Panc1 (cell line): ENCODE measurements at places on chromosomes 2 and 18.

- no peak for DNase-seq
- no peaks in the 10 kb centered on the region for H3K36me3 ChIP-seq
- H3K27ac ChIP-seq = no peak overlapping the region
Observed at GRCh38 chr2:9113916-9114315, 92.7 kb upstream of the ASAP2 start.

DNA sequence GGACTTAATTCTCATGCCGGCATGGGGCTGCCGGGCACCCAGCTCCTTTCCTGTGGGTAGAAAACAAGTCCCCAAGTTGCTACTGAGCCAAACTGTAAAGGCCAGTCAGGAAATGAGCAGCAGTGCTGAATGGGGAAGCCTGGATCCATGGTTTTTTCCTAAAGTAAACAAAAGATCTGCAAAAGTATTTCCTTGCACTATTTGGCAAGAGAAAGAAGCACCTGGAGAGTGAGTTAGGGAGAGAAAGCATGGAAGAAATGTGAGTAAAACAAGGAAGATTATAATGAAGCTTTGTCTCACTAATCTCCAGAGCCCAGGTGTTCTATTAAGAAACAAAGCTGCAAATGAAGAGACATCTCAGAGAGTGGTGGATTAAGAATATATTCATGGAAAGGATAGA, 117.6 kb downstream of the METTL8 start:
- H3K4me1 ChIP-seq = no peaks in the 10 kb centered on the region
- no peaks in the 10 kb centered on the region for H3K36me3 ChIP-seq
- no peak overlapping the region for H3K4me3 ChIP-seq

DNA sequence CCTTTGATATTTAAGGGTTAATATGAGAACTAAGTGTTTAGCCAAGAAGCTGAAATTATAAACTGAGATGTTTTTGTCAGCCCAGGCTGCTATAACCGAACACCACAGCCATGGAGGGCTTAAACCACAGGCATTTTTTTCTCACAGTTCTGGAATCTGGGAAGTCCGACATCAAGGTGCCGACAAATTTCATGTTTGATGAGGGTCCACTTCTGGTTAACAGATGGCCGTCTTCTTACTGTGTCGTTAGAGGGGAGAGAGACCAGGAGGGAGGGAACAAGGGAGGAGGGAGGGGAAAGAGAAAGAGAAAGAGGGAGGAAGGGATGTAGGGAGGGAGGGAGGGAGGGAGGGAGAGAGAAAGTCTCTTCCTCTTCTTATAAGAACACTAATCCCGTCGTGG, 6.5 kb upstream of the CNDP2 start:
- H3K4me1 ChIP-seq = no peaks in the 10 kb centered on the region
- no peak overlapping the region for H3K27ac ChIP-seq
- H3K4me3 ChIP-seq = no peak overlapping the region
- no peaks in the 10 kb centered on the region for H3K36me3 ChIP-seq

DNA sequence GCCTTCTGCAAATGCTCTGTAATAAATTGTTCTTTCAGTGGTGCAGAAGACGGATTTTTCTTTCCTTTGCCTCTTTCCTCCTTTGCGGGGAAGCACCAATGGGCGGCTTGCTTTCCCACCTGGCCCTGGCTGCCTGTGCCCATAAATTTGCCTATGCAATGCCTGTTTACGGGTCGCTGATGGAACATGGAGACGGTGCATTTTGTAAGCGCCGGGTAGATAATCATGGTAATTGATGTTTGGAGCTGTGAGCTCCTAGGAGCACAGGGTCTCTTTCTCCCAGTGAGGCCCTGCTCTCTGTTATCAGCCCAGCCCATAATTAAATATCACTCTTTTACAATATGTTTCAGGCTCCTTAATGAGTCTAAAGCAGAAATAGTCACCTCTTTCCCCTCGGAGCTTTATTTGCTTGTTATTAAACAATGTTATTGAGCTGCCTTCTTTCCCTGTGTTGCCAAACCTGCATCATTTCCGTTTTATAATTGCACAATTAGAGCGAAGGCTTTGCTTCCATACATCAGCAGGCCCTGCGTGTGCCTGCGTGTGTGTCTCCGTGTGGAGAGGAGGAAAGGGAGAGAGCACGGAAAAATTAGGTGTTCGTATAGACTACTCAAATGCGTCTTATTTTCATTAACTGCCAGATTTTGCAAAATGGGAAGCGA, 437.4 kb upstream of the POU3F3 start:
- H3K36me3 ChIP-seq = no peaks in the 10 kb centered on the region
- no peak for DNase-seq
- H3K27ac ChIP-seq = no peak overlapping the region
- H3K4me3 ChIP-seq = no peak overlapping the region
- H3K27me3 ChIP-seq = no peaks in the 10 kb centered on the region
- H3K4me1 ChIP-seq = no peaks in the 10 kb centered on the region

DNA sequence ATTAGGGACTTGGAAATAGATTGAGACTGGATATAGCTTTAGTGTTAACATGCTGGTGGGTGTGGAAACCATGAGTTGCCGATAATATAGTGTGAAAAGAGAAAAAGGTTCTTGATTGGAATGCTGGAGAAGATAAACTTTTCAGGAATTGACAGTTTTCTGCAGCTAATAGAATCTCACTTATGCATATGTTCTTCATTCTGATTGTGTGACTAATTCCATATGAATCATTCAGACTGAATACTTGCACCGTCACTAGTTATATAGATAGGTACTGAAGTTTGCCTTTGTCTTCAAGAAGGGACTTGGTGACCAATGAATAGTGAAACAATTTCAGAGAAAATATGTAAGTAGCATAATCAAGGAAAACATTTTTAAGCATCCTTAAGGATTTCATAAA, 225.7 kb upstream of the FOSL2 start:
- H3K4me1 ChIP-seq = no peaks in the 10 kb centered on the region
- DNase-seq = no peak
- H3K4me3 ChIP-seq = no peak overlapping the region
- H3K27ac ChIP-seq = no peak overlapping the region
- H3K36me3 ChIP-seq = no peaks in the 10 kb centered on the region
- no peaks in the 10 kb centered on the region for H3K27me3 ChIP-seq
